ENCODE measurements at places on chromosomes 12 and 14.

- no peak for DNase-seq
Measured at GRCh38 chr12:104232609-104233280, 17.2 kb downstream of the TXNRD1 start.

GRCh38 chr12:104358353-104359003 is 54.9 kb downstream of the EID3 start:
- peak; percentile 85 for DNase-seq

DNA sequence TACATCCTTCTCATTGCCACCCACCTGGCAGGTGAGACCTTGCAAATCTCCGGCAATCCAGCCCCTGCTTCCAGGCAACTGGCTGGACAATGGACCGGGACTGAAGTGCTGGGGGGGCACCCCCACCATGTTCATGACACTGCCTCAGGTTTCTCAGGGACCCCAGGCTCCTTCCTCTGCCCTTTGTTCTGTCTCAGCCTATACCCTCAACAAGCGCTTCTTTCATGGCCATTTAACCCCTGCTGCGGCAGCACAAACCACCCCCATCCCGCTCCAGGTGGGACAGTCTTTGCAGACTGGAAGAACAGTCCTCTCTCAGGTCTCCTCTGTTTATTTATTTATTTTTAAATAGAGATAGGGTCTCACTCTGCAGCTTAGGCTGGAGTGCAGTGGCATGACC is 7.6 kb downstream of the ISM2 start:
- peak; percentile 38 for DNase-seq

GRCh38 chr12:112611908-112612307 is 179.6 kb upstream of the RPH3A start:
- no peak for DNase-seq
